ENCODE measurements at places on chromosomes 16 and 17.

DNA sequence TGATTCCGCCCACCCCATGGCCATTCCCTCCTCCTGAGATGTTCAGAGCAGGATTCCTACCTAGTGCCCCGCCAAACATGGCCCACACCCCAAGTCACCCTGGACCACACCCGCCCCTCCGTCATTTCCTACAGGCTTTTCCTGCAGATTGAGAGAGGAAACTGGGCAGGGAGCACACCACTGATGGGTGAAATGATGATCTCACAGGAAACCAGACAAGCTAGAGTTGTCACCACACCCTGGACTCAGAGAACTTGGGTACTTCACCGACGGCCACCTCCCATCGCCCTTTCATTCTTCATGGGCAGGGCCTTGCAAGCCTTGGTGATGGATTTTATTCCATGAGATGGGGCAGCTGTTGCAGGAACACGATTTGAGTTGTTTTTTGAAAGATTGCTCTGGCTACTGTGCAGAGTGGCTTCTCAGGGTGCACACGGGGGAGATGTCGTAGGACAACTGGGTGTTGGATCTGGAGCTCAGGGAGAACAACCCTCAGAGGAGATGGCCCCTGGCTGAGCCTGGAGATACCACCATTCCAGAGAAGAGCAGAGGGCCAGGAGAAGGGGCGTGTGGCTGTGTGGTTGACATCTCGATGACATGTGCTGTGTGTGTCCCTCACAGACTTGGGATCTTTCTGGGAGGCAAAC is 7.4 kb upstream of the B9D1 start:
- no peak for DNase-seq

GRCh38 chr16:12526515-12526914 is 277.2 kb downstream of the CPPED1 start:
- DNase-seq, result no peak

- no peak for DNase-seq
These were observed 52.7 kb downstream of the VMP1 start for GRCh38 chr17:59760160-59760559.

DNA sequence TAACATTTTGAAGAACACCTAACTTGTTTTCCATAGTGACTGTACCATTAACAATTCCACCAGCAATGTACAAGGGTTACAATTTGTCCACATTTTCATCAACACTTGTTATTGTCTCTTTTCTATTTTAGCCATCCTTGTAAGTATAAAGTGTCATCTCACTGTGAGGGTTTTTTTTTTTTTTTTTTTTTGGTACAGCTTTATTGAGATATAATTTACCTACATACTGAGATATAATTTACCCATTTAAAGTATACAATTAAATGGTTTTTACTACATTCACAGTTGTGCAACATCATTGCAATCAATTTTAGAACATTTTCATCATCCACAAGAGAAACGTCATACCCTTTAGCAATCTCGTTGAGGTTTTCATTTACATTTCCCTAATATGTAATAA is 17.9 kb upstream of the TMIGD1 start:
- no peak for DNase-seq

GRCh38 chr16:67063008-67063407 is 34.1 kb downstream of the CBFB start:
- no peak for DNase-seq

GRCh38 chr17:50222922-50223321 is 21.5 kb upstream of the COL1A1 start:
- no peak for DNase-seq

- no peak for DNase-seq
These were observed 68.3 kb downstream of the SNX11 start for GRCh38 chr17:48175692-48176470.

GRCh38 chr16:2770057-2770951 is 6.8 kb downstream of the ELOB start:
- DNase-seq, result no peak

DNA sequence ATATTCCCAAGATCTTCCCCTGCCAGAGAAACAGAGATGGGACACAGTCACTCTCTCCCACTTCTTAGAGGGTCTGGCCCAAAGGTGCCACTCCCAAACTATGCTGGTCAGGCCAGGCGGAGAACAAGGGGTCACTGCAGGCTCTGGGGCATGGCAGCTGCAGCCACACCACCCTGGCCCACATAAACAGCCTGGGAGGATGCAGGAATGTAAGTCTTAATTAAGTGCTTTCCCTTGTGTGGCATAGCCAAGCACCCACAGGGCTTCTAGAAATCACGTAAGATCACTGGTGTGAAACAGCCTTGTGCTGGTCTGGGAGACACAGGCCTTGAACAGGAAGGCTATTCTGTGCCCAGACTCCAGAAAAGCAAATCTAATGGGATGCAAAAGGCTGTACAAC is 31.5 kb downstream of the ABCC12 start:
- no peak for DNase-seq

DNA sequence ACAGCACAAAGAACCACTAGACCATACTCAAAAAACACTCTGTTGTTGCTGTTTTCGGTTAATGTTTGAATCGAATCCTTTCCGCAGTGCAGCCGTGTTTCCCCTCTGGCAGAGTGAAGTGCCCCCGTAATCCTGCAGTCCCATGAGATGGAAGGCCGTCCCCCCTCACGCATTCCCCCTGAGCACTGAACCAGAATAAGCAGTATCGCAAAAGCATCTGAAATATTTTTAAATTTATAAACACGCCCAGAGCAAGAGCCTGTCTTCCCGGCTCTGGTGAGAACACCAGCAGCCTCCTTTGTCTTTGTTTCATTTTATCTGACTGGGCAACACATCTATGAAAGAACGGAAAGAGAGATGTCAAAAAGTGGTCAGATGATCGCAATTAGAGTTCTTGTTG is 121.0 kb upstream of the ADAMTS18 start:
- no peak for DNase-seq

DNA sequence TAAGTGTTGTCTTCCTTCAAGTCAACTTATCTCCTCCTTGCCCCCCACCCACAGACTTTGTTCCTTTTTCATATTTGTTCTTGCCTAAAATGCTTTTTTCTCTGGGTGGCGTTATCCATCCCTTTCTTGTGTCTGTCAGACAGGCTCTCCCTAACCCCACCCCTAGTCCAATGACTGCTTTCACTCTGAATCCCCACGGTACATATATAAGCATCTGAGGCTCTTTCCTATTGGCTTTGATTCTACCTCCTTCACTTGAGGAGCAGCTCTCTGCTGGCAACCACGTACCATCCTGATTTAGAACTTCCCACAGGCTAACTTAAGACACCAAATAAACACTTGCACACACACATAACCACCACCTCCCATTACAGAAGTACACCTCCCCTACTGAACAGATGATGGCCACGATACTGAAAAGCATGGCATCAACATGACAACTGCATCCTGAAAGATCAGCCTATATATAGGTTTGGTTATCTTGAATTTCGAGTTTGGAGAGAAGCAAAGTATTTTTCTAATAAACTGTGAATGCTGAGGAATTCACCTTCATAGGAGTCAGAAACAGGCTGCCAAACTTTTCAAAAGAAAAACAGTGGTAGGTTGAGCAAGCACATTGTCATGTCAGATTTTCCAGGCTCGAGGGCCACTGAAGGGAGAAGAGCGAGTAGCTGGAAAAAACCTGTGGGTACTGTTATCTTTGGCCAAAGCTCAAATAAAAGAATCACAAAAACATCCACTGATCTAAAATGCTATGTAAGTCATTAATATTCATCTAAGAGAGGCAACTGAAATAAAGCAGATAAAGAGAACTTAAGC is 24.3 kb downstream of the STAT3 start:
- no peak for DNase-seq

DNA sequence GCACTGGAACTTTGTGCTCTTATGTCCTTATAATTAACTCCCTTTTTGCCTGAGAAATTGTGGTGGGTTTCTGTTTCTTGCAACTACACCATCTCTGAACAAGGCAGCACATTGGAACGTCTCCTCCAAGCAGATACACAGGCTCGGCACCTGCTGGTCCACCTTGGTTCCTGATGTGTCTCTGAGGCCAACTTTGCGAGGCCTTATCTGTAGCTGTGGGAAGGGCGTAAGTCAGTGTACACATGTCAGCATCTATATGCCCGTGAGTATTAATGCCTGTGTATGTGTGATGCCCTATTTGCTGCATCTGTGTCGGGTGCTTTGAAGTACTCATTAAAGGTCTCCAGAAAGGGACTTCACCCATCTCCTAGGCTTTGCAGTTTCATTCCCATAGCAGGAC is 17.5 kb downstream of the GP2 start:
- no peak for DNase-seq

- DNase-seq, result no peak
These were observed 101.8 kb upstream of the CDH13 start for GRCh38 chr16:82524976-82525375.

- no peak for DNase-seq
These were observed 56.1 kb upstream of the ENDOV start for GRCh38 chr17:80358861-80359260.

DNA sequence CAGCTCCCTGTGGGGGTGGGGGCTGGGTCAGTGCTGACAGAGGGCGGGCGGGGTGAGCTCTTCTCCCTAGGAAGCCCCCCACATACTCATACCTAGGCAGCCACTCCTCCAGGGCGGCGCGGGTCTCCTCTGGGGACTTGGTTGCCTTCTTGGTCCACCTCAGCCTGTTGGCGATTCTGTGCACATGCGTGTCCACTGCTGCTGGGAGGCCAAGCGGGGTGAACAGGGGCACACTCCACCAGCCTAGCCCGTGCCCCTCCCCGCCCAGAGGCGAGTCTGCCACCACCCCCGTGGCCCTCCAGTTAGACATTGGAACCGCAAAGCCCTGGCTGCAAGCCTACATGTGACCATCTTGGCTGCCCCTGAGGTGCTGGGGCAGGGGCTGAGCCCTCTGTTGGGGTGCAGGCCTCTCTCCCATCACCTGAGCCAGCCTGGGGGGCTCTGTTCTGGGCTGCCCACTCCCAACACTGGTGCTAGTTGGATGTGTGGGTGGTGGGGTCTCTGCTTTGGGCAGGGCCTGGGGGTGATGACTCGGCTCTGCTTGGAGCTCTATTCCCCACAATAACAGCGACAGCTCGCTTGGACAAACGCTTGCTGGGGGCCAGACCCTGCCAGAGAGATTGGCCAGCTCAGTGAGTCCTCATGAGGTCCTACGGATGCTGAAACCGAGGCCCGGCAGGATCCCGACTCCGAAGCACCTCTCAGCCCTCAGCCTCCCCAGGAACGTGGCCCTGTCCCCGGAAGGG is 7.4 kb downstream of the NTHL1 start:
- DNase-seq, result no peak
